A172 (cell line): ENCODE measurements at places on chromosomes 1 and 21.
A peak's percentile ranks its signal among the peaks of the same experiment; 100 is the strongest.

GRCh38 chr1:26177182-26177684 is at the start of gene CNKSR1:
CNKSR1 (plus strand) TSS chr1:26177491; CDS start chr1:26177548, 57 bp downstream.
- DNase-seq, result no peak

DNA sequence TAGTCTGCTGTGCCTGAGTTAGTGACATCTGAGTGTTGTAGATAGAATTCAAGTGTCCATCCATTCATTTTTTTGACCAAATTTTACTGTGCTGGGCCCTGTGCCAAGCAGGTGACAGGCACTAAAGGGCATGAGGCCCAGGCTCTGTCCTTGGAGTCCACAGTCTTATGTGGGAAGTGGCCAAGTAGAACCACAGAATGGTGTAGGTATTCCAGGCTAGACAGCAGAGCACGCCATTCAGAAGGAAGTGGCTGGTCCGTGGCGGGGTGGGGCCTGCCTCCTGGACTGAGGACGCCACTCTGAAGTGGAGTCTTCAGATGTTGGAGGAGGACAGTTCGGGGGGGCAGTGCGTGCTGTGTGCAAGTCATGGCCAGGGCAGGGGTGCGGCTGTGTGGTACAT is 68.9 kb upstream of the ACTL8 start:
- no peak for DNase-seq

- no peak for DNase-seq
Observed at GRCh38 chr1:166121010-166121409, 45.8 kb downstream of the FAM78B start.

GRCh38 chr21:26877018-26877417 is 31.8 kb upstream of the ADAMTS1 start:
- DNase-seq, result no peak

- no peak for DNase-seq
Observed at GRCh38 chr1:44043176-44044070, 12.2 kb upstream of the SLC6A9 start.

- DNase-seq, result no peak
Observed at GRCh38 chr1:19650416-19651140, 6.5 kb downstream of the NBL1 start.

GRCh38 chr1:119294722-119295121 is 73.9 kb upstream of the HAO2 start:
- no peak for DNase-seq

- no peak for DNase-seq
Observed at GRCh38 chr1:211726467-211726995, 51.1 kb upstream of the NEK2 start.

DNA sequence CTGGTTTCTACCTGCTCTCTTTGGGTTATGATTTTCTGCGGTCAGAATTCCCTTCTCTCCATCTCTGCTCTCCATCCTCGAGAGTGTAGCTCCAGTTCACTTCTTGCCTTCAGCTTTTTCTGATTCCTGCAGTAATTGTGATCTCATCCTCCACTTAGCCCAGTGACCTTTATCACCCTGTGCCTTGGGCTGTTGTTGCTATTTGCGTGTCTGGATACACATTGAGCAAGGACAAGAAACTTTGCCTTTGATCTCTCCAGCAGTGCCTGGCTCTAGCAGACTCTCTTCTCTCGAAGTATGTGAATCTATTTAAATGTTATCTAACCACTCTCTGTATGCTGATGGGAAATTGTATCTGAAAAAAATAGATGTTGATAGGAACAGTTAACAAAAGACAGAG is 76.4 kb upstream of the MARK1 start:
- no peak for DNase-seq

DNA sequence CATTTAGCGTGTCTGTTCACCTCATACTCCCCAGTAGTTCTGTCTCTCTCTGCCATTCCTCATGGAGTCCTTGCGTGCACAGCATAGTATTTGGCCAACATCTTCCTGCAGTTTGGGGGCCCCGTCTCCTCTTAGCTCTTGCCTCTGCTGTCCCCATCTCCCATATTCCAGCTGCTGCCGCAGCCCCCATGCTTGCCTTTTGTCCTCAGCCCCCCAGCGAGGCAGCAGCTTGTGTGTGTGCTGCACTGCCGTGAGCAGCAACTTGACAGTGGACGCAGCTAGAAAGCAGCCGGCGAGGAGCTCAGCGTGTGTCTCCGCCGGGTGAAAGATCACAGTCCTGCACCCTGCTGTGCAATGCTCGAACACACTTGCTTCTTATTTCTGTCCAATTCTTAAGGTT is 164.2 kb upstream of the COL6A1 start:
- DNase-seq, result no peak

GRCh38 chr1:67947114-67947513 is 103.3 kb downstream of the DIRAS3 start:
- no peak for DNase-seq

DNA sequence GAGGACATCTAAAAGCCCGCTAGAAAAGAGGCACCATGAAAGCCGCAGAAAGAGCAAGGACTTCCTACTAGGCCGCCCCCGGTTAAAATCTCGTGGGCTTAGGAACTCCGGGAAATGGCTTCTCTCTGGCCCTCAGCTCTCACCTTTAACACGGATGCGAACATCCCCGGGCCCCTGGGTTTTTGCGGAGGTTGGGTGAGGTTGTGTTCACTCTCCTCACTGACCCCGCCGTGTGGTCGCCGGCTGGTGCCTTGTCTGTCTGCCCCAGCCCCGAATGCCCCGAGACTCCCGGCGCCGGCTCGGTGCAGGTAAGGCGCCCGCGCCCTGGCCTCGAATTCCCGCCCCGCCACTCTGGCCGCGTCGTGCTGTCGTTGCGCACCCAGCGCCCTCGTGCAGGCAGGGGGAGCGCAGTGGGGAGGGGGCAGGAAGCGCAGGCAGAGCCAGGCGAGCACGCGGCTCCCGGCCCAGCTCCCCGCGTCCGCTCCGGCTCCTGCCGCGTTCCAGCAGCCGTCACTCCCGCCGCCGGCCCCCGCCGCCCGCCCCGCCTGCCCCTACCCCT is at the start of gene SHISAL2A:
SHISAL2A (plus strand) TSS at position 437 of the 559 bp plus-strand sequence. CDS start 326 bp downstream, outside the sequence.
- DNase-seq, result no peak

DNA sequence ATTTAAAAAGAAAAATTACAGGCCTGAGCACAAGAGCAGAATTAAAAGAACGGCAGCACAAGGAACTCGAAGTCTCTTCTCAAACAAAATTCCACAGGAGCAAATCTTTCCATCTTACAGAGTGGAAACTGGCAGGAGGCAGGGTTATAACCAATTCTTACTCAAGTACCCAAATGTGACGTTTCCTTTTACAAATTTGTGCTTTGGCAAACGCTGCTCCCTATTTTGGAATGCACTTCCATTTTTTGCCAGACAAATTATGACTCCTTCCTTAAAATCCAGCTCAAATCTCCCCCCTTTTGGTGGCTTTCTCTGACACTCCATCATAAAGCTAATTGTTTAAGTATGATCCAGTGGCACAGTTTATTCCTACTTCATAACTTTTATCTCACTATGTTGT is 7.8 kb downstream of the ERI3 start:
- no peak for DNase-seq

GRCh38 chr21:25179116-25179515 is 428.2 kb downstream of the MRPL39 start:
- DNase-seq, result peak; percentile 33

DNA sequence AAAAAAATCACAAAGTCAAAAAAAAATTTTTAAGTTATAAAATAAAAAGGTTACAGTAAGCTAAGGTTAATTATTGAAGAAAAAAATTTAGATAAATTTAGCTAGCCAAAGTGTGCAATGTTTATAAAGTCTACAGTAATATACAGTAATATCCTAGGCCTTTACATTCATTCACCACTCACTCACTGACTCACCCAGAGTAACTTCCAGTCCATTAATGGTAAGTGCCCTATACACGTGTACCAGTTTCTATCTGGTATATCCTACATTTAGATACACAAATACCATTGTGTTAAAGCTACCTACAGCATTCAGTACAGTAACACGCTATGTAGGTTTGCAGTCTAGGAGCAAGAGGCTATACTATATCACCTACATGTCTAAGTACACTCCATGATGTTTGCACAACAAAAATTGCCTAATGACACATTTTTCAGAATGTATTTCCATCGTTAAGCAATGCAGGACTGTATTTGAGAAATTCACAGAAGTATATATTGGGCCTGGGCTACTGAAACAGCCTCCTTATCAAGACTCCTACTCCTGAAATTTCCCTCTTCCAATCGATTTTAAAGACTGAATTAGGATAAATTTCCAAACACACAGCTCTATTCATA is 155.1 kb downstream of the COP1 start:
- no peak for DNase-seq

GRCh38 chr1:200364091-200364759 is 45.6 kb downstream of the ZNF281 start:
- DNase-seq, result peak; percentile 38

DNA sequence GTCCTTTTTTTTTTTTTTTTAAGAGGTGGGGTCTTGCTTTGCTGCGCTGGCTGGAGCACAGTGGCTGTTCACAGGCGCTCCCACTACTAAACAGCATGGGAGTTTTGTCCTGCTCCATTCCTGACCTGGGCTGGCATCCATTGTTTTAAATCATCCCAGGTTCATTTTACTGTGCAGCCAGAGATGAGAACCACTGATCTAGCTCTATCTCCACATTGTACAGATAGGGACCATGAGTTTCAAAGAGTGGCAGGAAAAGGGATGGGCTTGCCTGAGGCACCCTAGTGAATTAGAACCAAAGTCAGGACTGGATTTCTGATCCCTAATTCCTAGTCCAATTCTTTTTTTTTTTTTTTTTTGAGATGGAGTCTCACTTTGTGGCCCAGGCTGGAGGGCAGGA is 7.2 kb upstream of the TMEM222 start:
- no peak for DNase-seq

GRCh38 chr1:35220976-35221375 is 28.0 kb upstream of the SFPQ start:
- no peak for DNase-seq

- no peak for DNase-seq
Observed at GRCh38 chr1:56979986-56980755, 14.4 kb upstream of the C8B start.

DNA sequence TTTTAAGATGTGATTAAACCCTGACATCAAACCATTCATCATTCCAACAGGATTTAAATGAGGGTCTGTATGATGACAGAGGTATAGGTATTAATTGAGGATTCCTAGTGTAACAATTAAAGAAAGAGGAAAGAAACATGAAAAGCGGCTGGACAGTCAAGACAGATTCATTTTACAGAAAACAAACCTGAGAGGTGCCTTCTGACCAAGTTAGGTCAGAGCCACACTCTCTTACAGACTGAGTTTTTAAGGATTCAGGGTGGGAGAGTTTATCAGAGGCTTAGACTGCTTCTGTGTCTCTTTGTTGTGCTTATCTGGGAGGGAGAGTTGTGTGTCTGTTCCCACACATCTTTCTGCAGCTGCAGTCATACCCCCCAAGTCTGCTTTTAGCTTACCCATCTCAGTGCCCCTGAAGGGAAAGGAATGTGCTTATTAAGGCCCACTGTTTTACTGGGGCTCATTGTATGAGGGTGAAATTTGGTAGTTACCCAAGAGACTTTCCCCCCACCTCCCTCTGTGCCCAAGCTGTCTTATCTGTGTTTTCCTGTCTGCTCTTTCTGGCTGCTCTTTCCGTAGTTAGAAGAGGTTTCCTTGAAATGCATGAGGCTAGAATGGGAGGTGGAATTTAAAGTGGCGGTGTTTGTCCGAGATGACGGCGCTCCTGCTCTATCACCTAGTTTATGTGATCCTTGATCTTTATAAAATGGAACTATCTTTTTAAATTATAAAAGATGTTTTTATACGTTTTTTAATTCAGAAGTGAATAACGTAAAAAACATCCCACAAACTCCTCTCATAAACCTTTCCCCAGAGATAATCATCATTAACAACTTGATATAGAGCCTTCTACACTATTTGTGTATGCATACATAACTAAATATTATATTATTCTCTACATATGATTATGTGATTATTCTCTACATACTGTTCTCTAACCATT is 96.0 kb upstream of the TNFSF4 start:
- no peak for DNase-seq

- peak; percentile 14 for DNase-seq
Observed at GRCh38 chr21:37028570-37028969, 22.1 kb downstream of the RIPPLY3 start.

GRCh38 chr1:6634371-6635052 is 9.8 kb downstream of the THAP3 start:
- peak; percentile 5 for DNase-seq

GRCh38 chr1:167462341-167462740 is 56.0 kb downstream of the CD247 start:
- no peak for DNase-seq

- DNase-seq, result peak; percentile 42
Observed at GRCh38 chr21:27498025-27498424, 531.1 kb upstream of the ADAMTS5 start.

GRCh38 chr1:39321979-39322378 is 117.5 kb downstream of the MACF1 start:
- DNase-seq, result no peak
